Activated naive CD4-positive, alpha-beta T cell (primary cell): ENCODE measurements at places on chromosomes 2 and 18.

- DNase-seq = no peak
These were observed 28.9 kb upstream of the ARHGEF4 start for GRCh38 chr2:130807659-130808385.

DNA sequence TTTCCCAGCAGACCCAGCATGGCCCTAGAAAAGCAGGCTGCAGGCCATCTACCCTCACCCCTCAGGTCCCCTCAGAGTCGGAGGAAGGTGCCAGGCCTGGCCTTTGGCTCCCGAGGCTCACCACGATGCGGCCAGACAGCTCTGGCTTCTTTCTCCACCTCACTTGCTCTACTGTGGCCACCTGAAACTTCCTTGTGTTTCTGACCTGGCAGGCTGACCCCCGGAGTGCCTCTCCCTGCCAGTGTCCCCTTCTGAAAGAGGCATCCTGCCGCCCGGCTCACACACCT lies 375.0 kb upstream of the HS6ST1 start:
- no peak for DNase-seq

DNA sequence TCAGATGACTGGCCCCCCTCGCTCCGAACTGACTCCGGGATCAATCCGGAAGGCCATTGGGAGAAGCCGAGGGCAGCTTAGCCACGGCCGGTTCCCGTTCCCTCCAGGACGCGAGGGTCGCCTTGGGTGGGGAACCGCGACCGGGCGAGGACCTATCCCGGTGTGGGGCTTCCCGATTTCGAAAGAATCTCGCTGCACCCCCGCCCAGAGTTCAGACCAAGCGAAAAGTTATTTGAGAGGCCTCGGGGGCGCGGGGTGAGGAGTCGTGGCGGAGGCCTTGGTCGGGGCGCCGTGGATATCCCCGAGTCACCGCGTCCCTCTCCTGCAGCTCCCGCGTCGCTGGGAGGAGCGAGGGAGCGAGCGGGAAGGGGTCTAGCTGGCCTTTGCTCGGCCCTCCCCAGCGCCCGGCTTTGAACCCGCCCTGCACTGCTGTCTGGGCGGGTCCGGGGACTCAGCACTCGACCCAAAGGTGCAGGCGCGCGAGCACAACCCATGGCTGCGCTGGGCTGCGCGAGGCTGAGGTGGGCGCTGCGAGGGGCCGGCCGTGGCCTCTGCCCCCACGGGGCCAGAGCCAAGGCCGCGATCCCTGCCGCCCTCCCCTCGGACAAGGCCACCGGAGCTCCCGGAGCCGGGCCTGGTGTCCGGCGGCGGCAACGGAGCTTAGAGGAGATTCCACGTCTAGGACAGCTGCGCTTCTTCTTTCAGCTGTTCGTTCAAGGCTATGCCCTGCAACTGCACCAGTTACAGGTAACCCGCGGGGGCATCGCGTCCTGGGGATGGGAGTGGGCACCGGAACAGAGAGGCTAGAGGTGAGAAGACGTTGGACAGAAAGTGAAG lies at the start of gene CYP27A1:
Gene CYP27A1 (plus strand): TSS at position 457 of the 837 bp plus-strand sequence. CDS start 36 bp downstream, at position 493.
- no peak for DNase-seq

DNA sequence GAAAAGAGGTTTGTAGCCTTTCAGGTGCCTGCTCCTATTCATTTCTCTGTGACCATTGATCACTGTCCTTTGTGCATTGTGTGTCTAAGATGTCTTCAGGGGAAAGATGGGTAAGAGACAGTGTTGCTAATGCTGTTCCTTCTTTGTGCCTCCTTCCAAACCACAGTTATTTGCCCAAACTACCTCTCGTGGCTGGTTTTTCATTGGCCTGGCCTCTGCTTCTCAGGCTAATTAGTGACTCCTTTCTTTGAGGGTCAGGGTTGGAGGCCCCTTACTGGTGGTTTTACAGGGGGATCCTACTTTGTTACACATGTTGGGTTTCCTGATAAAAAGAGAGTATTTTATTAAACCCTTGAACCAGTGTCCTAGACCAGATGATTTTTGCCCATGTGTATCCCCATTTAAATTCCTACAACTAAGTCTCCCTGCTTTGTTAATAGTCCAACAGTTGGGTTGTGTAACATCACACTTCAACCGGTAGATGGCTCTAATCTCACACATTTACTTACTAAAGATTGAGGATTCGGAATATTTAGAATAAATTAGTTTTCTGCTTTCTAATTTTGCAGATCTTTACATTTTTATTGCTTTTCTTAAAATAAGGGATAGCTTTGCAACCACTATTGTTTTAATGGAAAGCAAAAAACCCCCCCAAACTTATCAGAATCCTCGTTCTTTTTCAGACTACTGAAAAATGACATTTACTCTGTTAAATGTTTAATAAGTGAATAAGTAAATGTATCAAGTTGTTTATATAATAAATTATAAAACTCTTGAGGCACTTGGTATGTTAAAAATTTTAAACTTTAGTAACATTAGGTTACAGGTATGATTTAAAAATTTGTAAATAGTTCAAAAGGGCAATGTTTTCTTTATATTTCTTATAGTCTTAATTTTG lies 2.4 kb downstream of the MARS2 start:
- no peak for DNase-seq

GRCh38 chr18:40179729-40180461 lies 1775.1 kb upstream of the PIK3C3 start:
- DNase-seq = no peak

GRCh38 chr2:131724019-131724418 lies 196.3 kb downstream of the CCDC74A start:
- no peak for DNase-seq

DNA sequence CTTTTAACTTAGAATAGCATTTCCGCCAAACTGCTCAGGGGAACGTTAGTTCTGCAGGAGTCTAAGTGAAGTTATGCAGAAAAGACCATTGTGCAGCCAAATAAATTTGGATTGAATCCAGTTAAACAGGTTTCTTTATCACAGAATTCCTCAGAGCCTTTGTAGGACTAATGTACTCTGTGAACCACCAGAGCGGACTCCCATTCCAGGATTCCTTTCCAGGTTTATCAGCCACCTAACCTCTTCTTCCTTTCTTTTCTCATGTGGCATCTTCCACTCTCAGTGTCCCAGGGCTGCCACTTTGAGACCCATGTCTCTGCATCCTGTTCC lies 350.4 kb downstream of the TSN start:
- no peak for DNase-seq

DNA sequence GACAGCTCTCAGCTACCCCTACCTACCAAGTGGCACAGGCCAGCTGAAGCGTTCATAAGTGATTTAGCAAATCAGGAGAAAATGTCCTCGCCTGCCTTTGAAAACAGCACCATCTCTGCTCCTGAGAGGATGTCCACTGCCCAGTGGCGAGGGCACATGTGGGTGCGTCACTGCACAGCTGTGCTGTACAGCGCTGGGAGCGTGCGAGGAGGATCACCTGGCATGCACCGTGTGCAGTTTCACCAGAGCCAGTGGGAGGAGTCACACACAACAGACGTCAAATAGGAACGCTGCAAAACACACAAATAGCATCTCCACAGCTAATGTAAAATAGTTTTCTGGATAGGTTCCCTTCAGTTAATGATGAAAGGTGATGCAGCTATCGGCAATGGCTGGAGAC lies 154.1 kb downstream of the HDAC4 start:
- no peak for DNase-seq

DNA sequence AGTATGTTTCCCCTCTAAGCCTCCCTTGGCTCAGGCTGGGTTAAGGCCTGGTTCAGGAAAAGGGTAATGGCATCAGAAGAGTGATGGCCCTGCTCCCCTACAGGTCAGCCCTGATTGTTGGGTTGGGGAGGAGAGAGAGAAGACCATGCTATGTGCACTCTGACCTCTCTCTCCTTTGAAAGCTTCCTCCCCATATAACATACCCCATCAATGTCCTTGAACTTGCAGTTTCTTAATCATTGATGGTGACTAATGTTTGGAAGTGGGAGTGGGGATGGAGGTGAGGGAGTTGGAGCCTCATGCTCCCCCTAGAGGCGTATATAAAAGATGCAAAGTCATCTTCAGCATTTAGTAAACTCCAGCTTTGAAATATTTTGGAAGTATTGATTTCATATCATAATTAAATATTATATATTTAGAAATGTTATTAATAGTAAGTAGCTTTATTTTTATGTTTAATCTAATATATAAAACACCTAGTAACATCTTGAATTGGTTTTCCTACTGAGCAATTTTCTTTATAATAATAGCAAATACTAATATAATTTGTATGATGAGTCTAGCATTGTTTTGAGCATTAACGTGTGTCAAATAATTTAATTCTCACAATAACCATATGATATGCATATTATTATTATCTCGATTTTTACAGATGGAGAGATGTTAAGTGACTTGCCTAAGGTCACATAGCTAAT lies 8.8 kb downstream of the PLCL1 start:
- no peak for DNase-seq

GRCh38 chr2:112048887-112049286 lies 6.2 kb upstream of the TMEM87B start:
- no peak for DNase-seq

DNA sequence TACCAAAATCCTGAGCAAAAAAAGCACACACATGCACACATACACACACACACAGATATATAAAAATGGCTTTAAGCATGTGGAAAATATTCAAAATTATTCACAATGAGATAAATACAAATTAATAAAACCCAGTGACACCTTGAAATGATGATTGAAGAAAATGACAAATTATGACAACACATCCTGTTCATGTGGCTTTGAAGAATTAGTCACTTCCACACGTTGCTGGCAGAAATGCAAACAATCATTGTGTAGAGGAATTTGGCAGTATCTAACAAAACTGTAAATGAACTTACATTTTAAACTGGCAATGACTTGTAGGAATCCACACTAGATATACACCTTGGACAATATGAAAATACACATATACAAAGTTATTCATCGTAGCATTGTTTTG lies 95.8 kb upstream of the RGPD4 start:
- DNase-seq = no peak

GRCh38 chr2:169112841-169113240 lies 43.5 kb downstream of the DHRS9 start:
- no peak for DNase-seq

DNA sequence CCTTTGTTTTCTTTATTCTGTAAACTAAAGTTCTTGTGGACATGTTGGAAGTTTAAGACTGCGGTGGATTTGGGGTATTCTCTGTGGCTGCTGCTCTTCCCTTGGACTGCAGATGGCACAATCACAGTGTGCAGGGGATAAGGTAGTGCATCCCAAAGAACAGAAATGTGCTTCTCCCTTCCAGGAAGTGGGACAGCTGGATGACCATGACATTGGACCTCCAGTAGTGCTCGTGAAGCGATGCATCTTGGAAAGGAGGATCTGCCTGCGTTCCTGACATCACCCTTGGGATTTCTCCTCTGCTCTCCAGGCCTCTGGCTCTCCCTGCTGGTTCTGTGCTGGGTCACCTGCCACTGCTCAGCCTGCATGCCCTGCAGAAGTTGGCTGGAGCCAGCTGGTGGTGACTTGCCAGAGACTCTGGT lies 109.9 kb downstream of the SLC4A3 start:
- no peak for DNase-seq
